MCF 10A (cell line): ENCODE measurements at places on chromosomes 6 and 20. TPM values are rescaled to one million over a fixed set of nuclear protein-coding genes. Genes with fewer than 3 reads are reported as not detected.

GRCh38 chr20:32515631-32516101 lies 69.5 kb downstream of the NOL4L start:
- DNase-seq, result no peak

GRCh38 chr6:33961691-33962090 lies 157.9 kb upstream of the MLN start:
- no peak for DNase-seq

GRCh38 chr6:41039060-41039998 lies at the start of gene UNC5CL:
TSS of gene UNC5CL (minus strand) at chr6:41039221. CDS start at chr6:41035074, 4,147 bp downstream.
- DNase-seq, result peak; percentile 76

GRCh38 chr6:34159844-34160243 lies 14.0 kb upstream of the GRM4 start:
- no peak for DNase-seq

DNA sequence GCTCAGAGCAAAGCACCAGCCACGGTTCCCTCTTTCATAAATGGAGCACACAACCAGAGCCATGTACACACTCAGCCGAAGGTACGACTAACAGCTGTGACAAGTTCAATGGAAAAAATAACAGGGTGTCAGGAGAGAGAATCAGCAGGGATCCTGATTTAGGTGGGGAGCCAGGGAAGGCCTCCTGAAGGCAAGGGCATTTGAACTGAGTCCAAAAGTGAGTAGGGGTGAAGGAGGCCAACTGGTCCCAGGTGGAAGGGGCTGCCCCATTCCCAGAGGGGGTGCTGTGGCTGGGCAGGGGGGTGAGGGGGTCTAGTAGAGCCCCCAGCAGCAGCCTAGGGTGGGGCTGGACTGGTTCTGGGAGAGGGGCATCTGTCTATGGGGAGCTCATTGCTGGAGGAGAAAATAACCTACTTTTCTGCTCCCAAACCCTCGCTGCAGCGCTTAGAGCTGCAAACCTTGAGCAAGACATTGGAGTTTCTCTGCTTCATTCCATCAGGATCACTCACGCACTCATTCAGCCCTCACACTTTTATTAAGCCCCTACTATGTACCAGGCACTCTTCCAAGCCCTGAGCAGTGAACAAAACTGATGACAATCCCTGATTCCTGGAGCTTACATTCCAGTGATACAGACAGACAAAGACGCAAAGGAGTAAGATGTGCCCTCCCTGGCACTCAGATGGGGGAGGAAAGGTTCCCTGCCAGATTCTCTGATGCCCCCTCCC lies 113.5 kb downstream of the TOX2 start:
- no peak for DNase-seq

DNA sequence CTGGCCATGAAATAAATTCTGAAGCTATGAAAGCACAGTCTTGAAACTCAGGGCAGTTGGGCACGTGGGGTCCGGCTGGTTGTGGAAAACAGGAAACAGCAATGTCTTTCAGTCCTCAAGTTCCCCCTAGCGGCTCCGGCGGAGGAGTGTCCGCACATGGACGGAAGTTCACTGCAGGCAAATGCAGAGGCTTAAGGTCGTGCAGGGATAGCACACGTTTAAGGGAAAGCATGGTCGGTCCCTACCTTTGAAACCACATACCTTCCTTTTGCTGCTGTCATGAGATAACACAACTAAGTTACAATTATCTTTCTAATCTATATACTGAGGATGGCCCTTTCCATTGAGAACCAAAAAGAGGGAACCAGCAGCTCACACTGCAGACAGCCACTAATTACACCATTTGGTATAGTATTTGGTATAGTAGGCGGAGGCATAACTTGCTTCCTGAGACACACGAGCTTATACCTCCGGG lies 52.6 kb upstream of the NFATC2 start:
- peak; percentile 86 for DNase-seq

GRCh38 chr6:135418040-135418760 lies 79.3 kb downstream of the AHI1 start:
- no peak for DNase-seq

- DNase-seq, result no peak
These were observed 253.8 kb downstream of the LAMA2 start for GRCh38 chr6:129136751-129137150.

GRCh38 chr6:42088101-42088591 lies 37.8 kb downstream of the TAF8 start:
- peak; percentile 65 for DNase-seq

DNA sequence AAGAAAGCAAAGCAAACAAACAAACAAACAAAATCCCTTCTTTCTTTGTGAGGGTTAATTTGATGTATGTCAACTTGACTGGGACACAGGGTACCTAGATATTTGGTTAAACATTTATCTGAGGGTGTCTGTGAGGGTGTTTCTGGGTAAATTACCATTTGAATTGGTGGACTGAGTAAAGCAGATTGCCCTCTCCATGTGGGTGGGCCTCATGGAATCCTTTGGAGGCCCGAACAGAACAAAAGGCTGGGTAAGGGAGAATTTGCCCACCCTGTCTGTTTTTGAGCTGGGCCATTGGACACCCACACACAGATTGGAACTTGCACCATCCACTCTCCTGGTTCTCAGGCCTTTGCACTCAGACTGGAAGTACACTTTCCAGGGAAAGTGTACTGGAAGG lies 628.8 kb upstream of the CITED2 start:
- DNase-seq, result no peak

DNA sequence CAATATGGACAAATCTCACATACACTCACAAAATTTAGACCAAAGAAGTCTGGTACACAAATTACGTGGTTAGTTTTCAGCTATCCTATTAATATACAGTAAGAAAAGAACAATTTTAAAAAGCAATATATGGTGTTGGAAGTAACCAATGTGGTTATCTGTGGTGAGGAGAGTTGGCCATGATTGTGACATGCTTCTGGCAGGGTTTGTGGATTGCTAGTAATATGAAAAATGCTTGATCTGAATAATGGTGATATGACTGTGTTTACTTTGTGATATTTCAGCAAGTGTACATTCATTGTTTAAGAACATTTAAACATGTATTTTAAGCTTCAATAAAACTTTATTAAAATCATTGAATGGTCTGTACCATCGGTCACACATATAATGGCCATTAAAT lies 99.1 kb downstream of the ADGB start:
- DNase-seq, result no peak

- no peak for DNase-seq
These were observed 101.9 kb downstream of the TOX2 start for GRCh38 chr20:44016525-44016924.

GRCh38 chr20:6651016-6651415 lies 116.5 kb upstream of the BMP2 start:
- DNase-seq, result peak; percentile 99

DNA sequence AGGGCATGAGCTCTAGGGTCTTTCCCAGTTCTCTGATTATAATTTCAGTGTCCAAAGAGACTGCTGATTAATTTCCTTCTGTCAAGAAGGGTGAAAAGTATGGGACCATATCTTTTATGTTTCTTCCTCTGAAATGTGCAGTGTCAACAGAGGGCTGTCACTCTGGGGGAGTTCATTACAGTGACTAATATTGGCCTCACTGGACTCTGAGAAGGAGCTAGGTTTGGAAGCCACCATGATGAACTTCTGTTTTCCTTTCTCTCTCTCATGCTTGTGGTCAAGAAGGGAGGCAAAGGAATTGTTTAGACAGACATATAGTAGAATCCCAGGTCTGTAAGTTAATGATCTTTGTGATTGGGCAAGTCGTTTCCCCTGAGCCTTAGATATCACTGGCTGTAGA lies 41.8 kb upstream of the BMP6 start:
- no peak for DNase-seq

DNA sequence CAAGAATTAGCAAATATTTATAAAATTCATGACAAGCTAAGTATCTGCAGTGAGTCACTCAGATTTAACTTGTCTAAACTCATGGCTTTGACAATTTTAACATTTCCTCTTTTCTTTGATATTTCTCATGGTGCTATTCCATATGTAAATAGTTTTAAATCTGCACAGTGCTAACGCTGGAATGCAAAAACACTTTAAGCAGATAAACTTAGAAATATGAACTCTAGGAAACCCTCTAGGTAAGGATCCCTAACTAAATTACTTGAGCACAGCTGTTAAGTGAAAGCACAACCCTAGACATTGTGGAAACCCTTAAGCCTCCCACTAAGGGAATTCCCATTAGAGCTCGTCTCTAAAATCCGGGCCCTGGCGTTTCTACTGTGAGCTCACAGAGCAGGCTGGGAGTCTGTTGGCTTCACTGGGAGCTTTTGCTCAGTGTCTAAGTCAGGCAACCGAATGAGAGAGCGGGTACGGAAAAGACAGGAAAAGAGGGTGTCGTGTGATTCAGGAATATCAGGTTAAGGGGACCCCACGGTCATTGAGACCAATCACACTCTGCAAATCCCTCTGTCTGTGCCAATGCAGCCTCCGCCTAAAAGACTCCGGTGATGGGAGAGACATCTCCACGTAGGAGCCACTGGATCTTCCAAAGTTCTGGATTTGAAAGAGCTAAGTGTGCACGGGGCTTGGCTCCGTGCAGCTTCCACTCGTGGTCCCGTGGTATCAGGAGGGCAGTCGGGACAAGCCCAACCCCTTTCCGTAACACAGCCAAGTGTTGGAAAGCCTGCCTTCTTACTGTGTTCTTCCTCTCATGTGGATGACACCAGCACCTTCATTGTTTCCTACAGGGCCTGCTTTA lies 112.3 kb upstream of the RPS6KA2 start:
- DNase-seq, result no peak

DNA sequence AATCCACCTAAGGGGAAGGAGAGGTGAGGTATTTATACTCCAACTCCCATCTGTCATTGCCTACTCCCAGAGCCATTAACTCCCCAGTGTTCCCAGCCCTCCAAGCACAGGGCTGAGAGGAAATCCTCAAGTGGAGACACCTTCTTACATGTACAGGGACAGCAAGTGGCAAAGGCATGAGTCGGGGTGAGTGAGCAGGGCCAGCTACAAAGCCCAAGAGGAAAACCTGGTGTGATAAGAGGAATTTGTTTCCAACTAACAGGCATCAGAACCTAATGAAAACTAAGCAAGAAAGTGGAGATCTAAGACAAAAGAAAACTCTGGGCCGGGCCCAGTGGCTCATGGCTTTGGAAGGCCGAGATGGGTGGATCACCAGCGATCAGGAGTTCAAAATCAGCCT lies 70.0 kb upstream of the SRSF6 start:
- no peak for DNase-seq

DNA sequence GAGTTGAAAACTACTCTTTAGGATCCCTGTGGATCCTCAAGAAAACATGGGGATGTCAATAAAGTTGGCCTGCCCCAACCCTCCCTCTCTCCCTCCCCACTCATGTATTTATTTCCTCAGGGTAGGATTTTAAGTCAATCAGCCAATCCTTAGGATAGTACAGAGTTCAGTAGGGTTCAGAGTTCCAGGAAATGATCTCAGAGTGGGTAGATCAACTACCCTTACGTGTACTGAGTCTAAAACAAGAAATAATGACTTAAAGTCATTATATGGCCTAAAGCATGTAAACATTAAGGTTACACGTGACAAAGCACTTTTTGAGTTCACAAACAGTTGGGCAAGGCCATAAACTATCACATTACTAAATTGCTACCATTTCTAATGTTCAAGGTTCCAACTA lies 47.2 kb upstream of the REV3L start:
- no peak for DNase-seq

- DNase-seq, result no peak
These were observed 28.4 kb downstream of the SYNJ2 start for GRCh38 chr6:158009935-158010585.

- DNase-seq, result peak; percentile 84
These were observed 89.6 kb upstream of the NHSL1 start for GRCh38 chr6:138588805-138589434.

LPIN3 gene
- total RNA-seq, result 16.5 and 18.9 TPM in 2 replicates

LAMP5 gene
- total RNA-seq, result not detected in 2 replicates

SLC2A10 gene
- not detected in 2 replicates for total RNA-seq

CSNK2A1 gene
- total RNA-seq, result 271 and 297 TPM in 2 replicates

DYNLT2 gene
- total RNA-seq, result 0.79 and 1.3 TPM in 2 replicates

ISM1 gene
- total RNA-seq, result 1.0 and 1.3 TPM in 2 replicates

MLN gene
- total RNA-seq, result not detected in 2 replicates

ZNFX1 gene
- total RNA-seq, result 24.3 and 26.8 TPM in 2 replicates

HLA-DQA2 gene
- total RNA-seq, result not detected in 2 replicates
